ENCODE measurements at places on chromosomes 3 and 15.

DNA sequence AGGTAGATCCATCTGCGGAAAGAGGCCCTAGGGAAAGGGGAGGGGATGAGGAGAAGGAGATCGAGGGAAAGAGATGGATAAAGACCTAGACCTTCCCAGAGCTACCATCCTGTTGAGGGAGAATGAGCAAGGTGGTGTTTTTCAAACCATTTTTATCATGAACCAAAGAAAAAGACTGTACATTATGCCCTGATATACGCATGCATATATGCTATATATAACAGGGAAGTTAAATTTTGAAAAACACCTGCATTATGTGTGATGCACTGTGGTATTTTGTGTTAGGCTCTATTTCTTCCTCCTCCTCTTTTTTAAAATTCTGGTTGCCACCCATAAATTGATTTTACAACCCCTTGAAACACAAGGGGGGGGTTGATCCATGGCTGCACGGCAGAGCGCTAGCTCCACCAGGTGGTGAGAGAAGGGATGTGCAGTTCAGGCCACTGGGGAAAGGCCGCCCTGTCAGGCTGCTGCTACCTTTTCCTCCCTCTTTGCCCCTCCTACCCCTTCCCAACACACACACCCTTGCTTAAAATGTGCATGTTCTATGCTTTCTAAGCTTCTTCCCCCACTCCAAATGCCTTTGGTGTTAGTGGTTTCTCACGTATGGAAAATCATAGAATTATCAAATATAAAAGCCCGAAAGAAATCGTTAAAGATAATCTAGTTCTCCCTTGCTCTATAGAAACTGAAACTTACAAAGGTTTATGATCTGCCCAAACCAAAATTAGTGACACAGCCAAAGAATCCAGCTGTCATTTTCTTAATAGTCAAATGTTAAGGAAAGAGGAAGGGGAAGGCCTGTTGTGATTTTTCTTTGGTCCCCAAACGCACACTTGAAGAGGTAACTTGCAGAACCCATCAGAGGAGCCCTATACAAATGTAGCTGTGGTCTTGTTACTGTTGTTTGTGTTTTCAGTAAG, 262.0 kb upstream of the UMPS start:
- peak; percentile 84 for DNase-seq

DNA sequence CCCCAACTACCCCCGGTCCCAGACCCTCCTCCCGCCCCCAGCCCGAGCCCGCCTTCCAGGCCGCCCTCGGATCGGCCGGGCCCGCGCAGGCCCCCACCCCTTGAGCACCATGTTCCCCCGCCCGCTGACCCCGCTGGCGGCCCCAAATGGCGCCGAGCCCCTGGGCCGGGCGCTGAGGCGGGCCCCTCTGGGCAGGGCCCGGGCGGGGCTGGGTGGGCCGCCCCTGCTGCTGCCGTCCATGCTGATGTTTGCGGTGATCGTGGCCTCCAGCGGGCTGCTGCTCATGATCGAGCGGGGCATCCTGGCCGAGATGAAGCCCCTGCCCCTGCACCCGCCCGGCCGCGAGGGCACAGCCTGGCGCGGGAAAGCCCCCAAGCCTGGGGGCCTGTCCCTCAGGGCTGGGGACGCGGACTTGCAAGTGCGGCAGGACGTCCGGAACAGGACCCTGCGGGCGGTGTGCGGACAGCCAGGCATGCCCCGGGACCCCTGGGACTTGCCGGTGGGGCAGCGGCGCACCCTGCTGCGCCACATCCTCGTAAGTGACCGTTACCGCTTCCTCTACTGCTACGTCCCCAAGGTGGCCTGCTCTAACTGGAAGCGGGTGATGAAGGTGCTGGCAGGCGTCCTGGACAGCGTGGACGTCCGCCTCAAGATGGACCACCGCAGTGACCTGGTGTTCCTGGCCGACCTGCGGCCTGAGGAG, 472 bp downstream of the CHST14 start:
- DNase-seq: no peak

DNA sequence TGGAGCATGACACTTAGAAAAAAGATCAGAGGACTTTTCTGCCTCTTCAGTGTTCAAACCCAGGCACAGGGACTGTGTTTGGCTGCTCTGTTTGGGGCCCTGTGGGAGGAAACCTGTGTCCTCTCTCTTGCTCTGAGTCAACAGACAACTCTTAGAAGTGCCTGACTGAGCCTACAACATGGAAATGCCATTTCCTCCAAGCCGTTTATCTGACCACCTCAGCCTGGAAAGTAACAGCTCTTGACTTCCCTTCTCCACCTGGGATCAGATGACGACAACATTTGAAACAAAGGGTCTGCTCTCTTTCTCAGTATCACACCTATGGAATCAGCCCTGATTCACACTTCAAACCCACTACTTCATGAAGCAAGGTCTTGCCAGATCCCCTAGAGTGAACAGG, 91.3 kb upstream of the CTDSPL start:
- DNase-seq: no peak

DNA sequence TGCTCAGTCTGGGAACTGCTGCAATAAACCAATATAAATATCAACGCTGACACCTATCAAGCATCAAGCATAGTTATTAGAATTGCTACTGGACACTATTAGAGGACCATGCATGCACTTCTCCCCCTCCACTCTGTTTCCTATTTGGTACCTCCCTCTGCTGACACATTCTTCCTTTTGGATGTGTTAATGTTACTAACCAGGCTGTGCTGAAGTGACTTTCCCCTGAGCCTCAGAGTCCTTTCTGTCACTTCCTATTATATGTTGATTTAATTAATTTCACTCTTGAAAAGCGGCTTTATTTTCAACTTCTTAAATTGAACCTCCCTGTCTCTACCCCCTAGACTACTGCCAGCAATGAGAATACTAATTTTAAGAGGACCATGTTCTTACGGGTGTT, 379.1 kb downstream of the MCTP2 start:
- no peak for DNase-seq

- no peak for DNase-seq
These were observed 32.4 kb upstream of the SAMMSON start for GRCh38 chr3:69967156-69967555.

GRCh38 chr3:187570776-187571175, 99.4 kb downstream of the SST start:
- no peak for DNase-seq

GRCh38 chr3:110243081-110243480, 828.5 kb upstream of the NECTIN3 start:
- peak; percentile 56 for DNase-seq

GRCh38 chr3:47849699-47850563, 47.0 kb downstream of the DHX30 start:
- DNase-seq: peak; percentile 49

- no peak for DNase-seq
These were observed 57.9 kb downstream of the EPHB1 start for GRCh38 chr3:134852893-134853351.

DNA sequence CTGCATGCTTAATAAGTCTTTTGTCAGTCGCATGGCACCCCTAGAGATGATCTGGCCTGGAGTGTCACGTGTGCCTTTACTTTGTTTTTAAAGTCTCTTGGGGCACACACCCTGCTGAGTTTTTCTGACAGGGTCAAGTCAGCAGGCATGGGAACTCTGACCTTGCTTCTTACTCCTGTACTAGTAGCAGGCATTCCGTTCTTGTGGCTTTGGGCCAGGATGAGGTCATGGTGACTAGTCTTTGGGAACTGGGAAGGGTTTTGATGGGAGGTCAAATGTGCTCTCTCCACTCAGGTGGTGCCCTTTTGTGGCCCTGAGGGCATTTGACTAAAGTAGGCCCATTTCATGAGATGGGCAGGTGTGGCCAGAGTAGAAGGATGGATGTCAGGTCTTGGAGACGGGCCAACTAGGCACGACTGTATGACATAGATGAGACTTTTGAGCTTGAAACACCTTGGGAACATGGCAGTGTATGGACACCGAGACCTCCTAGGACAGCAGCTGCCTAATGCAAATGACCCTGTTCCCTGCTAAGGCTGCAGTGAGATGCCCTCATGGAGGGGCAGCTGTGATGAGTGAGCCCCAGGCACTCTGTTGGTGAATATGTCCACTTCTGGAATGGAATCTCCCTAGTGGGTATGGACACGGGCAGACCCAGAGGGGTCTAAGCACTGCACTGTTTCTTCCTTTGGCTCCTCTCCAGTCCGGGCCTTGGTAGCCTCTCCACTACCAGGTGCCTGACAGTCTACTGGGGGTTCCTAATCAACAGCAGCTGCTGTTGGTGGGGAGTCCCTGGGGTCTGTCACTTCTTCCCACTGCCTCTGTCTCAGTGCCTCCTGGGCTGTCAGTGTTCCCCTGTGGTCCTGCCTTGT, 16.4 kb downstream of the SRPRB start:
- no peak for DNase-seq

DNA sequence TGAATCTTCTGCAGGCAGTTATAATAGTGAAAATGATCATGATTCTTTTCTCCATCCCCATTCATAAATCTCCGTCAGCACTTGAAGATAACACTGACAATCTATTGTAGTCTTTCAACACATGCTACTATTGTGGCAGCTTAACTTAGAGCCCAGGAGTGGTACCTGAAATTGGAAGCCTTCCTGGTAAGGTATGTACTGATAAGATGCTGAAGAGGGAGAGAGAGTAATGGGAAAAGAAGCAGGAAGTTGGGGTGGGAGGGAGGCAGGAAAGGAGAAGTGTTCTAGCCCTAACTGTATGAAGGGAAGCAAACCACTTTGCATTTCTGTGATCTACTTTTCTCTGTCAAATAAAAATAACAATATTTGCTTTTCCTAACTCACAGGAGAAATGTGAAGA, 197.4 kb upstream of the RORA start:
- DNase-seq: no peak

GRCh38 chr3:14505001-14505802, 34.9 kb downstream of the GRIP2 start:
- no peak for DNase-seq

- DNase-seq: no peak
These were observed 5.8 kb upstream of the GNAI2 start for GRCh38 chr3:50230104-50230793.

GRCh38 chr3:54954022-54954421, 26.2 kb upstream of the LRTM1 start:
- DNase-seq: no peak

DNA sequence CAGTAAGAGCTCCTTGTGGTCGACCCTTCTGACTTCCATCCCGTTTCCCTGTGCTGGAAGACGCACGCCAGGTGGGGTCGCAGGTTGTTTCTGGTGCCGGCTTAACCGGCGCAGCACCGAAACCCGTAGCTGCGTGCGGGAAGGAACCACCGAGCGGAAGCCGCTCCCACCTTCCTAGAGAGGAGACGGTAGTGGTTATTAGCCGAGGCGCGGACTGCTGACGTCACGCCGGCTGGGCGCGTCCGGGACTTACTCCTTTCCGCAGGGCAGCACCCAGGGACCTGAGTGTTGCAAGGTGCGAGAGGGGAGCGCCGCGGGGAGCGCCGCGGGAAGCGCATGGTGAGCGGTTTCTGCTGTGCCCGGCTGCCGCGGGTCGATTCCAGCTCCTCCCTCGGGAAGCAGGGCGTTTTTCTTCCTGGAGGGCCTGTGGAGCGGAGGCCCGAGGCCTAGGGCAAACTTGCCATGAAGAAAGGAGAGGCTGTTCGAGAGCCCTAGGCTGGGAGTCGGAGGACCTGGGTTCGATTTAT, at the start of gene ZNF501:
Gene ZNF501, plus strand, starts transcription at position 252 of the 527 bp plus-strand sequence. CDS start 4,787 bp downstream, outside the sequence.
- peak; percentile 96 for DNase-seq

- DNase-seq: no peak
These were observed 14.1 kb upstream of the SLC35G2 start for GRCh38 chr3:136804813-136805212.

- no peak for DNase-seq
These were observed 325.2 kb upstream of the CTNNB1 start for GRCh38 chr3:40873934-40874699.

DNA sequence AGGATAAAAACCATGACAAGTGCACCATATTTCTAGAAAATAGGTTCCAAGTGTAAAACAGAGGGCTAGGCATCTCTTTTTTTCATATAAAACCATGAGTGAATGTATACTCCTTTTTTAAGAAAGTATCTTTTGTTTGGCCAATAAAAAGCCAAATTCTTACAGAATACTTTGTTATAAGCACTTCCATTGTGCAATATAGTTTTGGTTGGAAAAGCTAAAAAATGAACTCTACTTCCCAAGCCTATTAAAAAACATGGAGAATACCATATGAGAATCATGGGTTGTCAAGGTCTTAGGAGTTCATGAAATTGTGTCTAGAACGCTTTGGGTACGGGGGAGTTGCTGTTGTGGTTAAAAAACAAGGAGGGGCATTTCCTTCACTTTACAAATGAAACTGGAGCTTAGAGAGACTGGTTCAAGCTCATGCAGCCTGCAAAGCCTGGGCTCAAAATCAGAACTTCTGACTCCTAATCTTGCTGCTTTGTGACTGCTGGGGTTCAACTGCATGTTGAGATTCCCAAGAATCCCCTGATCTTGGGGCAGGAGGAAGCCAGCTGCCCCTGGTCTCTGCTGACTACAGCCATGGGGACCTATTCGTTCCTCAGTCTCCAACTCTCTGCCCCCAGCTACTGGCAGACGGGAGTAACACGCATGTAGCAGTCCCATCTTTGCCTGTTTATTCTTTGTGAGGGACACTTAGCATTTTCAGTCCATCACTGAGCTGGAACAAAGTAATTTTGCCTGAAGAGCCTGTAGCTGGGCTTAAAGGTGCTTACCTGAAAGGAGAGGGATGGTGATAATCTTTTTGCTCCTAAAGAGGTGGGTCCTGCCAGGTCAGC, 229.1 kb downstream of the CHST2 start:
- peak; percentile 43 for DNase-seq

GRCh38 chr3:14222900-14223594, 44.4 kb downstream of the LSM3 start:
- DNase-seq: no peak

- DNase-seq: no peak
These were observed 16.9 kb upstream of the PSMD6 start for GRCh38 chr3:64039981-64040733.

DNA sequence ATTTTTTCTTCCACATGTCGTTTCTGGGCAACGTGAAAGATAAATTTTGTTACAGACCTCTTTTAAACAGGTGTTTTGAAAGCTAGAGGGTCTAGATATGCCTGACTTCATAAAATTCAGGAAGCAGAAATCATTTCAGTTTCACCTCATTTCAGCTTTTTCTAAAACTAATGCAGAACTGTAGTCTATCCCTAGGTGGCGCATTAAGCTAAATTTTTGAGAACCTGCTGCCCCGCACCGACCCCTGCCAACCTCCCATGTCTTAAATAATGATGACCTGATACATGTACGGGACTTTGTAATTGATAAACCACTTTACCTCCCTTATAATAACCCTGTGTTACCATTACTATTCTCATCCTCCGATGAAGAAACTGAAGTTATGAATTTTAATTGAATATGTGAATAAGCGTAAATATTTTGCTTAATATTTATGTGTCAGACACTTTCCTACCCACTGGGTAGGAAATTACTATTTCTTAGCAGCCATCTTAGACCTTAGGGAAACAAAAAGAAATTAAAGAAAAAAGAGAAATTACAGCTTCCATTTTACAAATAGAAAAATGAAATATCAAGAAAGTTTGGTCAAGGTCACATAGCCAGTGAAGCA, 78.7 kb upstream of the GCNT3 start:
- peak; percentile 61 for DNase-seq

GRCh38 chr3:87318617-87319021, 42.2 kb upstream of the POU1F1 start:
- no peak for DNase-seq

All from D341Med (cell line).